ENCODE measurements at places on chromosomes 4 and X.

- no peak for DNase-seq
Measured at GRCh38 chr4:137212601-137213000, 319.7 kb downstream of the PCDH18 start.

DNA sequence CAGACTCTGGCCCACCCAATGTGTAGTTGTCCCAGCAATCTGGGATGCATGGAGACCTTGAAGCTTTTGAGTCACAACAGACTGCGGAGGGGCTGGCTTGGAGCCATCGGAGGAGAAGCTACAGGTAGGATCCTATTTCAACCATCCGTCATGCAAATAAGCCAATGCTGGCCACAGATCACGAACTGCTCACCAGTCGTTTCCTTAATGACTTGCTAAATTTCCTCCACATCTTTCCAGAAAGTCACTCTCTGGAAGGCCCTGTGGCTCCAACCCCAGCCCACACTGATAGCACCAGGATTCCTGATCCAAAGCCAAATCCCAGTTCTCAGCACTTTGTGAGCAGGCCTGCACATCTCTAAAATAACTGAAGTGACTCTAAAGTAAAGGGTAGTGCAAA, 321.3 kb downstream of the RAB28 start:
- DNase-seq = no peak

DNA sequence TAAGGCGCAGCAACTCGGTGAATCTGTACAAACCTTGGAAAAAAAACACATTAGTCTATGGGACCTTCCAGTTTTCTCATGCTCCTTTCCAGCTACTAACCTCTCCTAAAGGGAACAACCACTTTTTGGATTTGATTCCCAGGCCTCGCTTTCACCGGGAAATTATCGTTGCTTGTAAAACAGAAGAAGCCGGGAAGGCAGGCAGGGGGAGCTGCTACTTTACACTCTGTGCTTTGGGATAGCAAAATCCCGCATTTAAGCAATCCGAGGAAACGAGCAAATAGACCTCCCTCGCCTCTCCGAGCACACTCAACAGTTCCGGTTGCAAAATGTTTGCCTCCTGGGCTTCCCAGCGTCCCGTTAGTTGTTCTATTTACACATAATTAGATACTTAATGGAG, 1.2 kb downstream of the CD38 start:
- no peak for DNase-seq

- DNase-seq = no peak
Measured at GRCh38 chrX:112798736-112799135, 41.9 kb downstream of the AMOT start.

DNA sequence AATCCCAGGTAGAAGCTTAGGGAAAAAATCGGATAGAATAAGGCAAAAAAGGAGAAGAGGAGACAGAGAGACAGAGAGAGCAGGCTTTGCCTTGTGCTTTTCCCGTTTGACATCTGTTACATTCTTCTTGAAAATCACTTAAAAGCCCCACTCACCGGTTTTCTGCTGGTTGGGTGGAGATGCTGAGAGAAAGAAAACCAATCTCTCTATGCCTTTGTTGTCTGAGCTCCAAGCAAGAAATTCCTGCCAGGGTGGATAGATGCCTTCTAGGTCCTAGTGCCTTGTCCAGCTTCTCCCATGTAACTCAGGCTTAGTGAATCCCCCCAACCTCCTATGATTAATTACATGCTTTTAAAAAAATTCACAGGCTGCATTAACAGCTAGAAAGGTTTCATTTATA, at the start of gene DCX:
TSS of gene DCX (minus strand) at position 210 of the 400 bp plus-strand sequence. CDS start 1,794 bp downstream, outside the sequence.
- no peak for DNase-seq

DNA sequence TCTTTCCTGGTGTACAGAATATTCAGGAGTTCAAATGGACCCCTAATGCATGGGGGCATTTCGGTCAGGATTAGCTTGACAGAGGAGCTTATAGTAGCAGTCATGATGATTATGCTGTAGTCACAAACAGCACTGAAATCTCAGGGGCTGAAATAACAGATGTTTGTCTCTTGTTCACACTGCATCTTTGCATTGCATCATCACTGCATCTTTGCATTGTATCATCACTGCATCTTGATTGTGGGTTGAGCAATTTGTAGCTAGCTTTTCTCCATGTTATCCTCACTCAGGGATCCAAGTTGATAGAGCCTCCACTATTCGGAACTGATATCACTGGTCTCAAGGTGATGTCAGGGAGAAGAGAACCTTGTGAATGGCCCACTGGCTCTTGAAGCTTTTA, 160.9 kb downstream of the GATB start:
- DNase-seq = no peak

- no peak for DNase-seq
Measured at GRCh38 chrX:110734271-110734670, 61.3 kb downstream of the CHRDL1 start.

DNA sequence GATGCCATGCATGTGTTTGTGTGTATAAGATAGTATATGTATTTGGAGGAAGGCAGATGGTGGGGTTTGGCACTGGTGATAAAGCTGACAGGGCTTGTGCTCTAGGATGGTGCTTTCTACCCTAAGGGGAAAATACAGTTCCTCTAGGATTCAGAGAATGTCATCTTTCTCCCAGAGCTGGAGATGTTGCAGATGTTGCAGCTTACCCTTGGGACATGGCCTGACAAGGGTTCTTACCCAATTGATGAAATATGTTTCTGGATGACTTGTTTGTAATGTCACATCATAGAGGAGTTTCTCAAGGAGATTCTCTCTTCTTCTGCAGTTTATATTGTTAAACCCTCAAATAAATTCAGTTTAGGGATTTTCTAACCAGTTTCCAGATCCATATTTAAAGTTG, 52.5 kb upstream of the PITX2 start:
- no peak for DNase-seq

GRCh38 chr4:86921608-86922252, 13.1 kb upstream of the AFF1 start:
- DNase-seq = no peak
